CD8-positive, alpha-beta memory T cell (primary cell): ENCODE measurements at places on chromosomes 13 and 19.

GRCh38 chr19:23071147-23071511 is 45.7 kb upstream of the ZNF730 start:
- no peak for DNase-seq

DNA sequence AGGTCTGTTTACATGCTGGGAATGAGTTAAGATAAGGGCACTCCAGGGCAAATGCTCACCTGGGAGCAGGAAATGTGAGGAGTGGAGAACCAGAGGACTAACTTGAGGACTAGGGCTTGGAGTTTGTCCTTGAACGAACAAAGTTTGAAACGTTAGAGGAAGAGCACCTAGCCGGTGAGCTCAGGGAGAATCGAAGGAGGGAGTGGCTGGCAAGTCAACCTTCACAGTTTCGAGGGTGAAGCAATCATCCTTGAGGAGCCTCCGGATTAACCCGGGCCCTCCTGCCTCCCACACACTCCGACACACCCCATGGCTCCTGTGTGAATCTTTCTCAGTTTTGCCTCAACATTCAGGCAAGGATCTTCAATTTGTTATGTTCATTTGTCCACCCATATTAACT is 58.6 kb downstream of the LMO7 start:
- no peak for DNase-seq

DNA sequence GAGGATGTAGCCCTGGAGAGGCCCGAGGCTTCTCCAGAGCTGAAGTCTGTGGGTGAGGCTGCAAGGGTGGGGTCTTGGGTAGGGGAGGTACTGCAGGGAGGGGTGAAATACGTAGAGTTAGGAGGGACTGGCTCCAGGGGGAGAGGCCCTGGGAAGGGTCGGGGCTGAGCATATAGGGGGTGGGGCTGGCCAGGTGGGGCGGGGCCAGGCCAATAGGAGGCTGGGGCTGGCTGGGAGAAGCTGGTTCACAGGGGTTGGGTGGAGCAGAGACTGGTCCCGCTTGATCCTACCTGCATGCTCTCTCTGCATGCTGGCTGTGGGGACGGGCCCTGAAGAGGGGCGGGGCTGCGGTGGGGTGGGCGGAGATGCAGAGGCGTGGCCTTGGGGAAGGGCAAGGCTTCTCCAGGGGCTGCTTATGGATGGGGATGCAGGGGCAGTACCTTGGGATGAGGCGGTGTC is 51.9 kb downstream of the CELF5 start:
- DNase-seq: peak; percentile 61

DNA sequence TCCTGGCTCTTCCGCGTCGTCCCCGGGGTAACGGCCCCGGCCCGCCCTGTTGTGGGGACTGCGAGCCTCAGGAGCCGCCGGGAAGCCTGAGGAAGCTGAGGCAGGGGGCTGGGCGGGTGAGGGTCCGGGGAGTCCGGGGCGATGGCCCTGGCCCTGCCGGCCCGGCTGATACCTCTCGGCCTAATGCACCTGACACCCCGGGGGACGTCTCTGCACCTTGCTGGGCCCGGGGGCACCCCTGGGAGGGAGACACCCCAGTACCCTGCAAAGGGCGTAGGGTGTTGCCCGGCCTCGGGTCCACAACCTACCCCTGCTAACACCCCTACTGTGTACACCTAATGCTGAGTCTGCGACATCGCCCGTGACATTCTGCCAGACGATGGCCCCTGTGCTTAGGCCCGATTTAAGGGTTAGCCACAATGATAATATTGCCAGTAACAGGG is 410 bp downstream of the PIN1 start:
- DNase-seq: no peak

- no peak for DNase-seq
These were observed 62.0 kb upstream of the C1QTNF9B start for GRCh38 chr13:23959231-23959862.

DNA sequence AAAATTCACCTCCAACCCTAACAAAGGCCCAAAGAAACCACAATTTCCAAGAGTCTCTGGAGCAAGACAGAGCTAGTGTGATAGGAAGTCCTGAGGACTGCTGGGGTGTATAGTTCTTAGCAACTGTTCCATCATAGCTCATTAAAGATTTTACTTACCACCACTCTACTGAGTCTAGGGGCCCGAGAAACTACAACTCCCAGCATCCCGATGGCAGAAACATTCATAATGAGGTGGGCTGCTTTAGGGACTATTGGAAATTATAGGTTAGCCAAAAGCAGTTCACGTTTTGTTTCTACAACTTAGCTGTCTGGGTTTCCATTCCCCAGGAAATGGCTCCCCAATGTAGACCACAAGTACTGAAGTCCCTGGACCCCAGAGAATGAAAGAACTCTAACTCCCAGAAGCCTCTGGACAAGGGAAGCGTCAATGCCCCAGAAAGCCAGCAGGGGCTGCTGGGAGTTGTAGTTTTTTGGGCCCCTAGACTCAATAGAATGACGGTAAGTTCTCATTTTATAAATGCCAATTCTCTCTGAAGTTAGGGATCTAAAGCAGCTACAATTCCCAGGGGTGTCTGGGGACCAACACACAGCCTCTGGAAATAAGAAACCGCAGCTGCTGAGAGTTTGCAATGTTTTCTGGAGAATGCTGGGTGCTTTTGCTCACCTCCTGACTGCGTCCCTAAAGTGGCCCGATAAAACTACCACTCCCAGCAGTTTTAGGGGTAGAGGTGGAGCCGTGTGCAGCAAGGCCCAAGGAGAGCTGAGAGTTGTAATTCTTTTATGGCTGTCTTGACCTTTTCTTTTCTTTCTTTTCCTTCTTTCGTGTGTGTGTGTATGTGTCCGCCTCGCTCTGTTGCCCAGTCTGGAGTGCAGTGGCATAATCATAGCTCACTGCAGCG is 11.1 kb downstream of the FTL start:
- no peak for DNase-seq

- DNase-seq: no peak
These were observed 133.7 kb downstream of the GGACT start for GRCh38 chr13:100454876-100455275.

DNA sequence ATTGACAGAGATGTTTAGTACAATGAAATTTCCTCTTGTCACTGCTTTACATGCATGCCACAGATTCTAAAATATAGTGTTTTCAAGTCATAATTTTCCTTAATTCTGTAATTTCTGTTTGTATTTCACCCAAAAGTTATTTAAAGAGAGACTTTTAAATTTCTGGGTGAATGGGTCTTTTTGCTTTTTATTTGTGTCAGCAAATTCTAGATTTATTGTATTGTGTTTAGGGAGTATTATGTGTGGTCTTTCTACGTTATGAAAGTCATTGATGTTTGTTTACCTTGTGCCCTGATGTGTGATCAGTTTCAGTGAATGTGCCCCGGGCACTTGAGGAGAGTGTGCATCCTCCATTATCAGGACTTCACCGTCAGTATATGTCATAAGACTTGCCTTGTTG is 92.7 kb downstream of the SGCG start:
- no peak for DNase-seq

DNA sequence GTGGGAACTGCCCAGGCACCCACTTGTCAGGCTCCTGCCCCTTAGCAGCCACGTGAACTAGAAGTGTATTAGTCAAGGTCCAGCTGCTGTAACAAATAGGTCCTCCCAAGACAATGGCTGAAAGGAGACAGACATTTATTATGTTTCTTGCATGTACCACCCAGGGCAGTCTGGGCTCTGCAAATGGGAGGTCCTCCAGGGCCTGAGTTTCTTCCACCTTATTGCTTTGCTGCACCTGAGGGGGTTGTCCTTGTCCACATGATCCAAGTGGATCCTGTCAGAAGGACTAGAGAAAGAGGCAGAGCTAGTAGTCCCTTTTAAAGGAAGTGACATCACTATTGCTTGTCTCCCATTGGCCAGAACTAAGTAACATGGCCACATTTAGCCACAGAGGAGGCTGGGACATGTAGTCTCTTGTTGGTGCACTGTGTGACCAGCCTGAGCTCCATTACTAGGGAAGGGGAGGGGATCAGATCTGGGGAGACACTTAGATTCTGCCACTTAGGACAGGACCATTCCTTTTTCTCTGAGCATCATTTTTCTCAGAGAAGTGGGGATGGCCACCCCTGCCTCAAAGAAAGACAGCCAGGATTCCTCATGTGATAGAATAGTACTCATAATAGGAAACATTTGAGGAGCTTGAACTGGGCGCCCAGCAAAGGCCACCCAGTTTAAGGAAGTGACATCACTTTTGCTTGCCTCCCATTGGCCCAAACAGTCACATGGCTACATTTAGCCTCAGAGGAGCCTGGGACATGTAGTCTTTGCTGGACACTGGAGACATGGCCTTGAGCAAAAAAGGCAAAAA is 15.1 kb downstream of the CC2D1A start:
- DNase-seq: no peak

- peak; percentile 86 for DNase-seq
These were observed 35.7 kb upstream of the MATK start for GRCh38 chr19:3821857-3822364.

DNA sequence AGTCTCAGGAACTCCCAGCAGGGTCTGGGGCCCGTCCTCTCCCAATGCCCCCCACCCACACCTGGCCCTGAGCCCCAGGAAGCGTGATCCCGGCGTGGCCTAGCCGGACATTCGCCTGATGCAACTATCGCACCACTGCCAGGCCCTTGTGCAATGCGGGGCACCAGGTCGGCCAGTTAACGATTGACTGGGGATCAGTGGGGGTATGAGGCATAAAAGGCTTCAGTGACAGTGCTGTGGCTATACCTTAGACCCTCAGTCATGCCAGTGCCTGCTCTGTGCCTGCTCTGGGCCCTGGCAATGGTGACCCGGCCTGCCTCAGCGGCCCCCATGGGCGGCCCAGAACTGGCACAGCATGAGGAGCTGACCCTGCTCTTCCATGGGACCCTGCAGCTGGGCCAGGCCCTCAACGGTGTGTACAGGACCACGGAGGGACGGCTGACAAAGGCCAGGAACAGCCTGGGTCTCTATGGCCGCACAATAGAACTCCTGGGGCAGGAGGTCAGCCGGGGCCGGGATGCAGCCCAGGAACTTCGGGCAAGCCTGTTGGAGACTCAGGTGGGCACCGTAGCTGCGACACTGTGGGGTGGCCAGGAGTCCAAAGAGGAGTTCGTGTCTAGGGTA is at the start of gene ANGPTL8:
ANGPTL8 (plus strand) TSS at position 243 of the 624 bp plus-strand sequence; CDS start at position 262, 19 bp downstream.
- DNase-seq: no peak

DNA sequence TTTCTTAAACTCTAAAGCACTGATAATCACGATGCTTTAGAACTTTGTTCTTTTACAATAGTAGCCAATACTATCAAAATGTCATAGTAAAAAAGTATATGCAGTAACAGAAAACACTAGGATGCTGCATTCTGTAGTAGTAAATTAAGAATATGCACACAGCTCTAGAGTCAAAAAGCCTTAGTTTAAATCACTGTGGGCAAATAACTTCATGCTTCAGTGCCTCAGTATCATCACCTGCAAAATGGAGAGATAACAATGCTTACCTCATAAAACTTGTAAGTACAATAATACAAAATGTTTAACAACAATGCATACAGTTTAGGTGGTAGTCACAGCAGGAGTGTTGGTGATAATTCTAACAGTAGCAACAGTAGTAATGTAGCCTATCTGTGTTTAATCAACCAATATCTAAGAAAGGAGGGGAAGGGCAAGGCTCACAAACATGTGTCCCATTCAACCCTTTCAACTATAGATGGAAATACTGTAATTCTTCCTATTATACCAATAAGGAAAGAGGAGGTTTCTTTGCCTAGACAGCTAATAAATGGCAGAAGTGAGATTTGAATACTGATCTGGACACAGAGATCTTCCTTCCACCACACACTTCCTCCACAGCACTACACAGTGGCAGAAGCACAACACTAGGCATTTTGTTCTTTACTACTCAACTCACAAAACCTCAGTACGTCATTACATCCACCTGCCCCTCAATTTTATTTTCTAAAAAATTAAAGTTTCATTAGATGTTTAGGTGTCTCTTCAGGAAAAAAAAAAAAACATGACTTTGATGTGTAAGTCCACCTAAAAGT is 4.6 kb downstream of the RBM26 start:
- no peak for DNase-seq

DNA sequence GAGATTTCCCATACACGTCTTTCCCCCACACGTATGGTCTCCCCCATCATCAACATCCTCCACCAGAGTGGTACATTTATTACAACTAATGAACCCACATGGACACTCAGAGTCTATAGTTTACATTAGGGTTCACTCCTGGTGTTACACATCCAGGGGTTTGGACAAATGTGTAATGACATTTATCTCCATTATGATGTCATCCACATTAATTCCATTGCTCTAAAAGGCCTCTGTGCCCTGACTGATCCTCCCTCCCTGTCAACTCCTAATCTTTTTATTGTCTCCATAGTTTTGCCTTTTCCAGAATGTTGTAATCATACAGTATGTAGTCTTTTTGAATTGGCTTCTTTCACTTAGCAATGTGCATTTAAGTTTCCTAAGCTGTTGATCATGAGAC is 8.2 kb downstream of the ZNF383 start:
- DNase-seq: no peak

DNA sequence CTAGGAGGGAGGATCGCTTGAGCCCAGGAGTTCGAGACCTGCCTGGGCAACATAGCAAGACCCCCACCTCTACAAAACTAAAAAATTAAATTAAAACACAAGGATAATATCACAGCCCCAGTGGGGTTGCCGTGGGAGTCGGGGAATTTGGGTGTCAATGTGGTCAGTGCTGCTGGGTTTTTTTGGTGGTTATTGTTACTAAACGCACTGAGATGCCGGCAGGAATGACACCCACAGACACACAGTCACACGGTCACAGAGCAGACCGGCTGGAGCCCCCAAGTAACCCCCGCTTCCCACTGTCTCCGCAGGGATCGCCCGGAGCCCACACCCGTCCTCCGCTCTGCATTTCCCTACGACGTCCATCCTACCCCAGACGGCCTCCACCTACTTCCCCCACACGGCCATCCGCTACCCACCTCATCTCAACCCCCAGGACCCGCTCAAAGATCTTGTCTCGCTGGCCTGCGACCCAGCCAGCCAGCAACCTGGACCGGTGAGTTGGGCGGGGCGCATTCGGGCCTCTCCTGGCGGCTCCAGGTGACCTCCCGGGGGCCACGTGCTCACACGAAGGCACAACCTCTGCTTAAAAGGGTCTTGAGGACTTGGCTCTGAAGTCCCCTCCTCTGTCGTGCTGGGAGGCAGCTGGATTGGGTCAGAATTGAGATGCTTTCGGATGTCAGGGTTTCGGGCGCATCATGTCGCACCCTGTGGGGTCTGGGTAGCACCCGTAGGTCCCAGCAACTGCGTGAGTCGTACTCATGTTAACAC is 28.0 kb downstream of the SMIM24 start:
- DNase-seq: no peak
